Occipital lobe (tissue), 3 donors: ENCODE measurements at places on chromosomes 6 and 20. TPM values are rescaled to one million over a fixed set of nuclear protein-coding genes. Genes with fewer than 3 reads are reported as not detected.

DNA sequence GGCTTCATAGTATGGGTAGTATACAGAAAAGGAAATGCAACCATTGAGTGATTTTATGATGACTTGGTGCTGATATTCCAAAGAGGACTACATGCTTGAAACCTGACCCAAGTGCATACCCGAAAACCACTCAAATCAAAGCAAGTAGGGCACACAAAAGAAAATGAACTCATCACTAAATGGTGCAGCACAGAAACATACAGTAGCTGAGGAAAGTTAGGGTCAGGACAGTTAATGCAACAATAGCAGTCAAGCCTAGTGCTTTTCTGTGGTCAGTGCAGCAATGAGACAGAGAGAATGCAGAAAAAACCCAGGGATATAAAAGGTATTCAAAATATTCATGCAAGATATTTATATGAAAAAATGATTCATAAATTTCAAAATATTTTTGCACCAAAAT, 711.1 kb downstream of the EPHA7 start:
- DNase-seq, result no peak

DNA sequence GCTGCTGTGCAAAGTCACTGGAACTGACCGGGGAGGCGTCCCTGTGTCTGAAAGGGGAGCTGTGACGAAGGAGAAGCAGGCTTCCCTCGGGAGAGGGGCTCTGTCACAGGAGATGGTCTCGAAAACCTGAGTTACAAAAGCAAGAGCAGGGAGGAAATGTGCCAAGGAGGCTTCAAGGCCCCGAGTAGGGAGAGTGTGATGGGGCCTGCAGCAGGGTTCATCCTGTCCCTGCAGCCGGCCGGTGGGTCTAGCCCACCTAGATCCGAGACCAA, 16.7 kb downstream of the DYNLT1 start:
- DNase-seq, result no peak

GRCh38 chr20:53165452-53165851, 193.3 kb downstream of the TSHZ2 start:
- DNase-seq, result no peak

Gene MPC1
- total RNA-seq, result 57.7 TPM

Gene FOXF2
- total RNA-seq, result 1.2 TPM
